T1000 (cell line): ENCODE measurements at places on chromosomes 1 and 21.

DNA sequence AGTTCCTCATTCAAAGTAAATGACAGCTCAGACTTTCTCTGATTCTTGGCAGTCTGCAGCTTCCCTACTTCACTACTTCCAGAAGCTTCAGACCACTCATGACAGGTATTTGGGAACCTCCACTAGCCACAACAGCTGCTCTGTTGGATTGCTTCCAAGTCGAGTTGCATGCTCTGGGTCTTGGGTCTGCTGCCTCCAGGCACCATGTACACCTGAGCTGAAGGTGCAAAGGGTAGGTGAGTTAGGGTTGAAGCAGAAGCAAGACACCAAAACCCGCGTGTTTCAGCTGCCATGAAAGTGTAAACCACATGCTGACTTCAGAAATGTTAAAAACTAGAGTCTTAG is 62.7 kb downstream of the ZNF684 start:
- DNase-seq: no peak

DNA sequence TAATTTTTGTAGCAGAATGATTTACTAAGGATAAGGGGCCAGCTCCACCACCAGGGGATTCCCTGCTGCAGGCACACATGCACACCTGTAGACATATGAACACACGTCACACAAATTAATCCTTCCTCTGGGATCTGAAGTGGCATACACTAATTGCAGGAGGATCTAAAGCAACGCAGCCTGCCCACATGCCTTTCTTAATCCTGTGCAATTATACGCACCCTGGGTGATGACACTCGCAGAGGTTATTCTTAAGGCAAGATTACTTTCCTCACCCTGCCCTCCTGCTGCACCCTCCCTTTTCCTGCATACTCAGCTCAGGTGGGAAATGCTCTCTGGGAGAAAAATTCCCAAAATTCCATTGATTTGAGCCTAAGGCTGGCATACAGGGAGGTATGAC is 7.5 kb upstream of the LORICRIN start:
- no peak for DNase-seq

DNA sequence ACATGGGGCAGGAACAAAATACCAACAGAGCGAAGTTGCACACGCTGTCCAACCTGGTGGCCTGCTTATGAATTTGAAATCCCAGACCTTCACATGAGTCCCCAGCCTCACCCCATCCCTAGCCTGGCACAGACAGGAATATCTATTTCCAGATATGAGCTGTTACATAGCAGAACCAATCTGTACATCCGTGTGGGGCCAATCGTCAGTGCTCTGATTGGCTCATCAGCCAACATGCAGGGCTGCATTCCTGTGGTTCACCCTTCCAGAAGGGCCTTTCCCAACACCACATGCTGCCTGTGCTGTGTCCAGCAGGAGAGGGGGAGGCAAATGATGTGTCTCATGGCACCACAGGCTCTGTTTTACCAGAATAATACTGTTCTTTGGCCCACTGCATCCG is 31.3 kb downstream of the CCN1 start:
- DNase-seq: peak; percentile 82

DNA sequence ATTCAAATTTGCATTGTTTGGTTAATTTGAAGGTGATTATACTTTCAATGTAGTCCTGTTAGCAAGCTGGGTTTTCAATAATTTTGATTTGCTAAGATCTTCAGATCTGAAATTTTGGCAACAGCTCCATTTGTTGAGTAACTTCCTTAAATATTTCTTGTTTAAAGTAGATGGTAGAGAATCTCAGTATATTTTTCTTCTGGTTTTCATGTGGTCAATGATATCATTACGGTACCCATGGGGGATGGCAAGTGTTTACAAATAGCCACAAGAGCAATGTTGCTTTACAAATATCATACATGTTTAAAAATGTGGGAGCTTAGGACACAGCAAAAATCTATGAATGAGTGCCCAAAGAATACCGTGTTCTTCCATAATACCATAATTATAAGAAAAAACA is 175.9 kb downstream of the IFI44 start:
- no peak for DNase-seq

GRCh38 chr1:171486048-171486519 is 754 bp downstream of the PRRC2C start:
- DNase-seq: no peak

GRCh38 chr1:77925518-77925917 is 37.1 kb downstream of the NEXN start:
- DNase-seq: no peak

GRCh38 chr21:35833388-35833787 is 226.9 kb downstream of the SETD4 start:
- DNase-seq: no peak
